Naive thymus-derived CD8-positive, alpha-beta T cell (primary cell): ENCODE measurements at places on chromosomes 7 and 10. TPM values are rescaled to one million over a fixed set of nuclear protein-coding genes. Genes with fewer than 3 reads are reported as not detected.

The SLC29A3 gene
- total RNA-seq = 8.6 TPM

The GNG11 gene
- total RNA-seq = 0.16 TPM

The IFIT1B gene
- total RNA-seq = not detected

The LRRD1 gene
- total RNA-seq = not detected

The ZNF22 gene
- 46.3 TPM for total RNA-seq

The NACAD gene
- 0.16 TPM for total RNA-seq

The PAPOLB gene
- not detected for total RNA-seq

The OPN1SW gene
- not detected for total RNA-seq

The NPFFR1 gene
- not detected for total RNA-seq

The BLNK gene
- total RNA-seq = 5.2 TPM

The PDCD4 gene
- 361 TPM for total RNA-seq

The NUTM2B gene
- 2.6 TPM for total RNA-seq

DNA sequence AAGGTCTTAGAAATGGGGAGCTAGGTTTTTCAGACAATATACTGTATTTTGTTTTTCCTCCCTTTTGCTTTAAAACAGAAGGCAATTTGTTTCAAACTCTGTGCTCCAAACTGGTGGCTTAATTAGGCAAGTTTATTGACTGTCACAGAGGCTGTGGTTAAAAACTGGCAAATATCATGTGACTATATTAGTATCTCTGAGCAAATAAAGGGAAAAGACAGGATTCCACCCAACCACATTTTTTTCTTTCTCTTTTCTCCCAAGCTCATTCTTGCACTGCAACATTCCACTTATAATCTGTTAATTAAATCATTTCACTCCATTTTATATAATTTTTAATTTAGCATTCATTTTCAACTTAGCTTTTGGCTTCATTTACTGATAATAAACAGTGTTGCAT lies 615.8 kb downstream of the AUTS2 start:
- no peaks in the 10 kb centered on the region for H3K27me3 ChIP-seq
- no peaks in the 10 kb centered on the region for H3K36me3 ChIP-seq
- no peak overlapping the region for H3K27ac ChIP-seq

- H3K27ac ChIP-seq = no peak overlapping the region
- no peak for DNase-seq
- H3K27me3 ChIP-seq = no peaks in the 10 kb centered on the region
- peaks cover 12% of the 10 kb centered on the region for H3K36me3 ChIP-seq
- H3K4me1 ChIP-seq = no peaks in the 10 kb centered on the region
Observed at GRCh38 chr10:112751651-112752050, 198.4 kb upstream of the TCF7L2 start.

- H3K36me3 ChIP-seq = peaks cover 7% of the 10 kb centered on the region
- no peak overlapping the region for H3K27ac ChIP-seq
- no peaks in the 10 kb centered on the region for H3K4me1 ChIP-seq
- H3K4me3 ChIP-seq = no peak overlapping the region
- no peaks in the 10 kb centered on the region for H3K27me3 ChIP-seq
- DNase-seq = no peak
Observed at GRCh38 chr7:137975221-137975620, 26.7 kb downstream of the CREB3L2 start.

- H3K27me3 ChIP-seq = no peaks in the 10 kb centered on the region
- no peak overlapping the region for H3K27ac ChIP-seq
- no peak overlapping the region for H3K4me3 ChIP-seq
Observed at GRCh38 chr10:33815776-33816175, 481.3 kb upstream of the NRP1 start.

- H3K27ac ChIP-seq = no peak overlapping the region
- no peaks in the 10 kb centered on the region for H3K36me3 ChIP-seq
- H3K4me1 ChIP-seq = no peaks in the 10 kb centered on the region
- peaks cover 8% of the 10 kb centered on the region for H3K27me3 ChIP-seq
- no peak overlapping the region for H3K4me3 ChIP-seq
Observed at GRCh38 chr7:113289140-113289740, 170.9 kb upstream of the SMIM30 start.

DNA sequence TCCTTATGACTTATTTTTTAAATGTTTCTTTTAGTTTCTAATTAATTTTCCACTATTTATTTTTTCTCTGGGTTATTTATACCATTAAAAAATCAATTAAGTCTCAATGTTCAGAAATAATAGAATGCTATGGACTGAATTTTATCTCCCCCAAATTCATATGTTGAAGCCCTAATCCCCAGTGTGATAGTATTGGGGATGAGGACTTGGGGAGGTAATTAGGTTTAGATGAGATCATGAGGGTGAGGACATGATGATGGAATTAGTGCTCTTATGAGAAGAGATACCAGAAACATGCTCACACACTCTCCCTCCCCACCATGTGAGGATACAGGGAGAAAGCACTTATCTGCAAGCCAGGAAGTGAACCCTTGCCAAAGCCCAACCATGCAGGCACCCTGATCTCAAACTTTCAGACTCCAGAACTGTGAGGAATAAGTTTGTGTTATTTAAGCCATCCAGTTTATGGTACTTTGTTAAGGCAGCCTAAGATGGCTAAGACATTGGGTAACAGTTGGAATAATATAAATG lies 202.6 kb downstream of the MDFIC start:
- H3K4me1 ChIP-seq = no peaks in the 10 kb centered on the region
- no peaks in the 10 kb centered on the region for H3K36me3 ChIP-seq
- H3K27ac ChIP-seq = no peak overlapping the region
- DNase-seq = no peak

- no peak for DNase-seq
- no peak overlapping the region for H3K4me3 ChIP-seq
- peaks cover 73% of the 10 kb centered on the region for H3K4me1 ChIP-seq
- no peaks in the 10 kb centered on the region for H3K27me3 ChIP-seq
- H3K27ac ChIP-seq = no peak overlapping the region
Observed at GRCh38 chr7:139747662-139748372, 30.0 kb downstream of the HIPK2 start.

- no peak overlapping the region for H3K4me3 ChIP-seq
- H3K4me1 ChIP-seq = no peaks in the 10 kb centered on the region
- DNase-seq = no peak
- no peak overlapping the region for H3K27ac ChIP-seq
- H3K27me3 ChIP-seq = peaks cover under 1% of the 10 kb centered on the region
- no peaks in the 10 kb centered on the region for H3K36me3 ChIP-seq
Observed at GRCh38 chr10:34045571-34046190, 711.2 kb upstream of the NRP1 start.

GRCh38 chr7:105776986-105777910 lies 99.2 kb downstream of the ATXN7L1 start:
- H3K36me3 ChIP-seq = no peaks in the 10 kb centered on the region
- peaks cover 5% of the 10 kb centered on the region for H3K4me1 ChIP-seq
- DNase-seq = no peak
- H3K27ac ChIP-seq = no peak overlapping the region
- no peak overlapping the region for H3K4me3 ChIP-seq
- no peaks in the 10 kb centered on the region for H3K27me3 ChIP-seq

GRCh38 chr10:97059006-97059871 lies 126.5 kb downstream of the SLIT1 start:
- no peaks in the 10 kb centered on the region for H3K4me1 ChIP-seq
- no peaks in the 10 kb centered on the region for H3K36me3 ChIP-seq
- H3K27ac ChIP-seq = no peak overlapping the region

DNA sequence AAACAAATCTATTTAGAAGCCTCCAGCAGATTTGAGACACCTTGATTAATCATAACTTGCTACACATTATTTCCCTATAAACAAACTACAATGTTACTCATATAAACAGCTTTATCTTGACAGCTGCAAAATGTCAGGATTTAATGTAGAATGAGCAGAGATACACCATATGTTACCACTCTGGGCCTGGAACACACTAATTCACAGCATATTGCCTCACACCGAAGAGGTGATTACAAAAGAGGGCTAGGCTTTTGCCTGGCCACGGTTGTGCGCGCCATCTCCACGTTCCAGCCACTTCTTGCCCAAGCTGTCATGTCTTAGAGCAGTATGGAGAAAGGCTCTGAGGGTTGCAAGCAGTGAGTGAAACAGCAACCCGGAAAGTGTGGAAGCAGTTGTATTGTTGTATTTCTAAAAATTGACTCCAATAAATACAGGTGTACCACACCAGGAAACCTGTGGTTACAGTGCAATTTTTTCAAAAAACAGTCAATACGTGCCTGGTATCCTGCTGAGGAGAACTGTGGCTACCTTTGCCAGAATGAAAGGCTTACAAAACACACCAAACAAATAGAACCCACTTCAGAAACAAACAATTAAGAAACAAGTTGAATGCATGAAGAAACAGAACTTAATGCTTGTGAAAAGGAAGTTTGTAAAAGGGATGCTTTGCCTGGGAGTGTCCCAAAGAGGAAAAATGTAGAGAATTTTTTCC lies 498.1 kb downstream of the PLXNA4 start:
- H3K36me3 ChIP-seq = no peaks in the 10 kb centered on the region
- H3K4me3 ChIP-seq = no peak overlapping the region
- H3K27me3 ChIP-seq = peaks cover 40% of the 10 kb centered on the region

DNA sequence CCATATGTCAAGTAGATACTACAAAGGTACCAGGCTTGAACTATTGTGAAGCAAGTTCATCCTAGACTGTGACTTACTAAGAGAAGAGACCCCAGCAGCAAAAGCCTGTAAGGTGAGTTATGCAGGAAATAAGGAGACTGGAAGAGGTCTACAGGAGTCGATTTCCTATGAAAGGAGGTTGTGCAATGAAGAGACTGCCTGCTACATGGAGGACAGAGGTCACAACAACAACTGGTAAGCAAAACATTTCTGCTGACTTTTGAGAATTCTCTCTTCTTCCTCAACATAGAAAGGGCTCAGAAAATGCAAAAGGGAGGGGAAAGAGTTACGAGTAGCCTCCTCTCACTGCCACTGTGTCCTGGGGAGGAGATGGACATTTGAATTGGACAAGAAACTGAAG lies 42.4 kb downstream of the PDK4 start:
- no peak for DNase-seq
- no peak overlapping the region for H3K4me3 ChIP-seq
- no peaks in the 10 kb centered on the region for H3K36me3 ChIP-seq
- peaks cover 7% of the 10 kb centered on the region for H3K27me3 ChIP-seq

- no peak overlapping the region for H3K4me3 ChIP-seq
- no peaks in the 10 kb centered on the region for H3K36me3 ChIP-seq
- no peak for DNase-seq
- no peak overlapping the region for H3K27ac ChIP-seq
- H3K4me1 ChIP-seq = no peaks in the 10 kb centered on the region
Observed at GRCh38 chr7:101690061-101690460, 61.0 kb upstream of the MYL10 start.

GRCh38 chr7:152862856-152863255 lies 103.3 kb downstream of the ACTR3B start:
- H3K36me3 ChIP-seq = no peaks in the 10 kb centered on the region
- no peaks in the 10 kb centered on the region for H3K27me3 ChIP-seq
- no peak overlapping the region for H3K27ac ChIP-seq
- DNase-seq = no peak

- peaks cover 9% of the 10 kb centered on the region for H3K27me3 ChIP-seq
- peaks cover 52% of the 10 kb centered on the region for H3K36me3 ChIP-seq
- H3K4me3 ChIP-seq = peak overlapping the region; percentile 82
- H3K27ac ChIP-seq = peak overlapping the region; percentile 83
Observed at GRCh38 chr7:26195867-26196657, 4.5 kb downstream of the HNRNPA2B1 start.

GRCh38 chr7:43834463-43835251 lies 34.7 kb downstream of the MRPS24 start:
- peak overlapping the region; percentile 88 for H3K4me3 ChIP-seq
- H3K27ac ChIP-seq = peak overlapping the region; percentile 93
- H3K27me3 ChIP-seq = no peaks in the 10 kb centered on the region

GRCh38 chr10:87850742-87851205 lies 12.6 kb downstream of the KLLN start:
- H3K4me3 ChIP-seq = no peak overlapping the region
- H3K4me1 ChIP-seq = peaks cover 4% of the 10 kb centered on the region
- no peaks in the 10 kb centered on the region for H3K27me3 ChIP-seq
- H3K27ac ChIP-seq = no peak overlapping the region

GRCh38 chr7:22559829-22560489 lies 60.0 kb upstream of the STEAP1B start:
- H3K27me3 ChIP-seq = peaks cover 9% of the 10 kb centered on the region
- no peaks in the 10 kb centered on the region for H3K36me3 ChIP-seq
- no peak overlapping the region for H3K4me3 ChIP-seq
